Posterior vena cava (tissue), 2 donors: ENCODE measurements at places on chromosomes 5 and 9.

- DNase-seq = peak; percentile 59
These were observed 20.8 kb downstream of the DAB2IP start for GRCh38 chr9:121672213-121672612.

DNA sequence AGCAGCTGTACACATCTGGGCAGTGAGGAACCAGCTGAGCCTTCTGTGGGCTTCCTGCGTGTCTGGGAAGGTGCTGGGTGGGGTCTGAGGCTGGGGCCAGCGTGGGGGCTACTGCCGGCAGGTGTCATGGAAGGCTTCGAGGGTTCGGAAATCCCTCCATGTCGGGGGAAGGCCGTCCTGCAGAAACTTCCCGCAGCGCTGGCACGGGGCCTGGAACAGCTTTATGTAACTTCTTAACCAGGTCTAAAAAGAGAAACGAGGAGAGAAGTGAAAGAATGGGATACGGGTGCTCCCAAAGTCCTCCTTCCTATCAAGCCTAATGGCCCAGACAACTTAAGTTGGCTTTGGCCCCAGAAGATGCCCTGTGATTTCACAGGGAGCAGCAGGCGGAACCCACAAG, 120.6 kb upstream of the RAPGEF1 start:
- DNase-seq = no peak

DNA sequence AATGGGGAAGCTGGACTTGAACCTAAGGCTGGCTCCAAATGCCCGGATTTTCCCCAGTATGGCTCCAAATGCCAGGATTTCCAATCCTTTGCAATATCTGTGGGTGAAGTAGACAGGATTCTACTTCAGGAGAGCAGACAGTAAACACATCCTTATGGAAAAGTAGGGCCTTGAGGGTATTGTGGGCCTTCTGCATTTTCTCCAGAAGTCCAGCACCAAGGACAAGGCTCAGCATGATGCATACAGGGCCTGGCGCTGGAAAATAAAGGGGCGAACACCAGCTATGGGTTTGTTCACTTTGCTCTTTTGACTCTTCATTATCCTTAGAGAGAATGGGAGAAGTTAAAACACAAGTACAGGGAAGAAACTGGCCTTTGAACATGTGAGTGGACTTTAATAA, 347.5 kb downstream of the SEMA5A start:
- no peak for DNase-seq

DNA sequence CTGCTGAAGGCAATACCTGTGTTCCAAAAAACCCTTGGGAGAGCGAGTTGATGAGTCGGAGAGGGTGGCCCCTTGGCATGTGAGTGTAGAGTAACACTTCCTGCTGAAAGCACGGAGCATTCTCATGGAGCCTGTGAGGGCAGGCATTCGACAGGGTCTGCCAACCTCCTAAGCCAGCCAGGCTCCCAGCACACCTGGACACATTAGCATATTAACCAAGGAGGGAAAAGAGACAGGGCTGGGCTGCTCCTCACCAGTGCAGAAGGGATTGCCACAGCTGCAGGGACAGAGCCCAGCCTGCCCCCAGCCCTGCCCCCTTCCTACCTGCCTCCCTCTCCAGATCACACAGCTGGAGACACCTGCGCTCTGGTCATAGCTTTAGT, 46.4 kb upstream of the SEMA4D start:
- DNase-seq = no peak

DNA sequence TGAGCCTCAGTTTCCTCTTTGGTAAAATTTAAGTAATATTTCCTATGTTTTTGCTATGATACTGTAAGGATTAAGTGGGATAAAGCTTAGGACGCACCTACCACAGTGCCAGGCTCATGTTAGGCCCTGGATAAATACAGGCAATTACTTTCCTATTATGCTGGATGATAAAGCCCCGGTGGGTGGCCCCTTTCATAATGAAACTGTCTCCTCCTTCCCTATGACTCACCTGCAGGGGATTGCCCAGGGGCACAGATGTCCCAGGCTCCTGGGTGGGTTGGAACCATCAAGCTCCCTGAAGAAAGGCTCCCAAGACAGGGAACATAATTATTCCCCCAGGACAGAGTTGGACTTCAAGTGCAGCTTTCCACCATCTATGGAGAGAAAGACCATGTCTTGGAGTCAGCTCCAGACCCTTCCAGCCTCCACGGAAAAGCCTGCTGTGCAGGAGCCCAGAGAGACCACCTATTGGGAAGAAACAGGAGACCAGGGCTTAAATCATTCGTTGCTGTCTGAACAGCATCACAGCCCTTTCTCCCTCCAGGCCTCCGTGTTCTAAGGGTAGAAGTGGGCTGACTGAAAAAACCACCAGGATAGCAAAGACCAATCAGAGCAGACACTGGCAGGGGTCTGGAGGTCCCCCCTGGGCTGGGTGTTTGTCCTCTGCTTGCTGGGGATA, 43.2 kb upstream of the FOXE1 start:
- DNase-seq = no peak

DNA sequence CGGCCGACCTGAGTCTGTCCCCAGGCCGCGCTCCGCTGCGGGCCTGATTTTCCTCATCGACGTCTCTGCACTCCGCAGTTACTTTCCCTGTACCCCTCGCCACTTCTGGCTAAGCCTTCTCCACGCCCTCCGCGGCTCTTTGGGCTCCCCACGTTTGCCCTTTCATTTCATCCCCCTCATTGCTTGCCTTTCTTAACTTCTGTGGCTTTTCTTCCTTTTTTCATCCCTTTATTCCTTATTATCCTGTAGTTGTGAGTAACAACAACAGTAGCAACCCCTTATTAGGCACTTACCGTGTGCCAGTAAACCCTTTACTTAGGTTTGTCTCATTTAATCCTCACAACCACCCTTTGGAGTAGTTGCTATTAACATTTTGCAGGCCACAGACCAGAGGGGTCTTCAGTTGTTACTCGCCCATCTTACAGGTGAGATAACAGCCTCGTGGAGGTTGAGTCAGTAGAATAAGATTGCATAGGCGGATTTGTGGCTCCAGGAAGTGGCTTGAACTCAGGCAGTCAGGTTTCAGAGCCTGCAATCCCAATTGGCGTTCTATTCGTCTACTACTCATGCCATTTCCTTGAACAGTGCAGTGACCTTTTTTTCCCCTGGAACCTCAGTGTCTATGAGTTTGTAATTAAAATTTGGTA, 724 bp downstream of the TCERG1 start:
- DNase-seq = no peak
